ENCODE measurements at places on chromosomes 5 and 9.

GRCh38 chr5:12246036-12246435, 341.8 kb upstream of the CTNND2 start:
- no peak for DNase-seq

DNA sequence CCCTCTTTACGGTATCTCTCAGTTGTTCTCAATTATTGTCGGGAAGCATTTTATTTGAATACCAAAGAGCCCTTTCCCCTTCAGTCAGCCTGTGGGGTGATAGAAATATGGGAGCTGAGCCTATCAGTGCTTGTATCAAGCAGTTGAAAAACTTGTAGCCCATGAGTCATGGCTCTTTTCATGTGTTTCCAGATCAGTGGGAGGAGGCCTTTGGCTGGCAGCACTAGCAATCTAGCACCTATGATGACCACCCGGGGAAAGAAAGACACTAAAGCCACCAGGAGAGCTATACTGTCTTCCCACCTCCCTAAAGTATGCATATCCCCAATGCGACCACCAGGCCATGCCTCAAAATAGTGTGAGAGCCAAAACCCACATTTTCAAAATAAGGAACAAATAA, 696.9 kb upstream of the C9orf72 start:
- DNase-seq, result no peak

- no peak for DNase-seq
Measured at GRCh38 chr9:18451406-18451805, 22.5 kb upstream of the ADAMTSL1 start.

- DNase-seq, result no peak
Measured at GRCh38 chr9:89518466-89519365, 20.8 kb upstream of the SEMA4D start.

DNA sequence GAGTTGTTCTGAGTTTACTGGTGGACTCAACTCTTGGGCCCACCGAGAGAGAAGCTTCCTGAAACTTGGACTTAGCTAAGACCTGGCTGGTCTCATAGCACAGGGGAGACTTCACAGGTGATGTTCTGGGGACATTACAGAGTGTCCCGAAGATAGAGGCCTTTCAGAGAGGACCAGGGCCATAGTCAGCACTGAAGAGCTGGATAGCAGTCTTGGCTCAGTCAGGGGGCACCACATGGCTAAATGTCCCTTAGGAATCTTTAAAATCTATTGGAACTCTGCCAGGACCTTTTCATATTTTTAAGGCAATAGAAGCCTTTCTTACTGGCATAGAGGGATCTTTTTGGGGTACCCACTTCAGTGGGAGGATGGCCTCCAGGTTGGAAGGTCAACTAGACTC, 59.8 kb upstream of the CPLX2 start:
- no peak for DNase-seq

DNA sequence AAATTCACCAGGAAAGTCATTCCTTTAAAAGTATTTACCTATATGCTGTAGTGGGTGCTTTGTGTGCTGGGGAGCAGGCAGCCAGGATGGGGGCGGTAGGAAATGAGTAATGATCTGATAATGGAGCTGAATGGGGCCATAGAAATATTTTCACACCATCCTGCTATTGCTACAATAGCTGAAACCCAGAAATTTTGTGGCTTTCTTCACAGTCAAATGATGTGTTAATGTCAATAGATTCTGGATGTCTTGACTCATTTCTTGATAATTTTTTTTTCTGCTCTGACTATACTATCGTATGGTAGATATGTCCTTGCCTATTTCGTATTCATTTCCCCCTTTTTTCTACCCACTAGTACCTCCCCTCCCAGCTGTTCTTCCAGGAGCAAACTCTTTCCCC, 59.5 kb downstream of the RORB start:
- DNase-seq, result no peak

DNA sequence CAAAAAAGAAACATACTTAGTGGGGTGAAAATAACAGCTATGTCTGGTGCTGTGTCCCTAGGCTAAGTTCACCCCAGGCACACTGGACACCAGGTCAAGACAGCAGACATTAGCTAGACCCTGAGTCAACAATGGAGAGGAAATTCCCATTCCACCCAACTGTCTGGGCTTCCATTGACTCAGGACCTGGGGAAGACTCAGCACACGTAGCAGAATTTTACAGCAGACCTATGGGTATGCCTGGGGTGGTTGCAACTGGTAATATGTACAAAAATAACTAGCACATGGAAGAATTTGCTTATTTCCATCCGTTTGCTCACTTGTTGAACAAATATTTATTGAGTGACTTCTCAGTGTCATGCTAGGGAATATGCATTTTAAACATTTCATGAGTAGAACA, 117.0 kb downstream of the GAS1 start:
- DNase-seq, result no peak

GRCh38 chr5:144048259-144048856, 122.1 kb downstream of the YIPF5 start:
- no peak for DNase-seq

GRCh38 chr9:129501771-129502319, 119.1 kb downstream of the C9orf50 start:
- DNase-seq, result no peak

- no peak for DNase-seq
Measured at GRCh38 chr9:21015129-21015815, 16.2 kb downstream of the HACD4 start.

DNA sequence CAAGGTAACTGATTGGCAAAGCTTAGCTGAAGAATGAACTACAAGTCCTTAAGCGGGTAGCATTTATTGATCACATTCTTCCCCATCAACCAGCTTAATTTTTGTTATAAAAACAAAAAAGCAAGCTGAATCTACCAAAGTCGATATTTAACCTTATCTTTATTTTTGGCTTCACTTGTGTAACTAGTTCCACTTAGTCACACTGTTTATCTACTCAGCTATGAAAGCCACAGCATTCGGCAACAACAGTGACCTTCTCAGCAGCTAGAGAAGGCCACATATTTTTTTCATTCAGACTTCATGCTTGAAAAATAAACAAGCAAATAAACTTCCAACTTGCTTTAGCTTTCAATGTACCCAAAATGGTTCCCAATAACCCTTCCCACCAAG, 69.4 kb downstream of the KLHL3 start:
- DNase-seq, result peak; percentile 43

- no peak for DNase-seq
Measured at GRCh38 chr5:9667906-9668305, 37.8 kb upstream of the TAS2R1 start.

DNA sequence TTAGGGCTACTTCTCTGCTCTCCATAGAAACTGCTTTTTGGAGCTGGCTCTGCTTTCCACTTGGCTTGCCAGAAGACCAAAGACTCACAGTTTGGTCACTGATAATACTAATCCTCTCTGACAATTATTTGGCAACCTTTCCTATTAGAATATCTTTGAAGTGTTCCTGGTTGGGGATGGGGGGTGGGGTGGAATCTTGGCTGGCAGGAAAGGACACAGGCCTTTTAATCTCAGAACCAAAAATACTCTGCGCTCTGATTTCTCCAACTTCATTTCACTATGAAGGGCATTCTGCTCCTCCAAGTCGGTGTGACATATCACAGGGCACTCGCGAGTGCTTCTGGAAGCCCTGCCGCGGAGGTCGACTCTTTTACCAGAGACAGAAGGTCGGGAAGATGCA, 1329.0 kb upstream of the WWC1 start:
- DNase-seq, result no peak

- DNase-seq, result no peak
Measured at GRCh38 chr9:20562051-20562450, 60.2 kb downstream of the MLLT3 start.

- peak; percentile 79 for DNase-seq
Measured at GRCh38 chr5:72451741-72452505, 55.3 kb downstream of the ZNF366 start.

GRCh38 chr5:17261075-17261474, 43.6 kb downstream of the BASP1 start:
- no peak for DNase-seq

DNA sequence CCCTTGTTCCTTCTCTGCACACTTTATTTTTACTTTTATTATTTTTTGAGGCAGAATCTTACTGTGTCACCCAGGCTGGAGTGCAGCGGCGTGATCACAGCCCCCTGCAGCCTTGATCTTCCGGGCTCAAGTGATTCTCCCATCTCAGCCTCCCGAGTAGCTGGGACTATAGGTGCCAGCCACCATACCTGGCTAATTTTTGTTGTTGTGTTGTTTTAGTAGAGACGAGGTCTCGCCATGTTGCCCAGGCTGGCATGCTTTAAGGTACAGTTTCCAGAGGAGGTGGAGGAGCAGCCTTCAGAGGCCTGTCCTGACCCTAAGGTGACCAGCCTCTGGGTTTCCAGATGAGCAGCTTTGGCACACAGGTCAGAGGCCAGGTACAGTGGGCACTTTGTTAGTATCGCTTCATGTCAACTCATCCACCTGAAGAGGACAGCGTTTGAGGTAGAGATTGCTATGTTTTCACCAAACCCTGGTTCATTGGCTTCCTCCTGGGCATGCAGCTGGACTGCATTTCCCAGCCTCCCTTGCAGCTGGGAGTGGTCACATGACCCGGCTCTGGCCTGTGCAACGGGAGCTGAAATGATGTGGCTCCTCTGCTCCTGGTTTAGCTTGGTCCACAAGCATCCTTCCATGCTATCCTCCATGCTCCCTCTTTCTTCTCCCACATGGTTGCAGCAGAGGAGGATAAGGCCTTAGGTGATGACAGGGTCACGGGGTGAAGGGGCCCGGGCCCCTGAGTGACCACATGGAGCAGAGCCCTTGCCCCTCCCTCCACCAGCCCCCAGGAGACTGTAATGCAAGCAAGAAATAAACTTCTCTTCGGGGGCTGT, 139.3 kb upstream of the IER5L start:
- DNase-seq, result no peak

- no peak for DNase-seq
Measured at GRCh38 chr9:78985084-78985738, 586.6 kb upstream of the TLE4 start.

- DNase-seq, result no peak
Measured at GRCh38 chr9:36985061-36985768, 48.9 kb downstream of the PAX5 start.

Data from hepatic stellate cell (primary cell).